ENCODE measurements at places on chromosomes 12 and 14.

GRCh38 chr12:130117233-130117632, 45.0 kb upstream of the FZD10 start:
- no peak for DNase-seq

DNA sequence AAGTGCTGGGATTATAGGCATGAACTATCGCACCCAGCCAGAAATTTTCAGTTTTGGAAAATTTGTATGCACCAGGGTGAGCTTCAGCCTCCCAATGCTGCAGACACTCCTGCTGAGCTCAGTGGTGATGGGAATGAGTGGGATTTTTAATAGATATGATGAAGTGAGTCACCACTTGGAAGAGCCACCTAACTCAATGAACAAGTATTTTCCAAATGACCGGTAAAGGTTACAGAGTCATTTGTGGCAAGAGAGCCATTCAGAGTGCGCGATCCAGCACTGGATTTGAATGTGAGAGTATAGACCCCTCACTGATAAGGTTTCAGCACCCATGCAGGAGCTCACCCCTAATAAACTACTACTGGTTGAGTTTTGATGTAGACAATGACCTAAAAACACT, 100.7 kb downstream of the PPP2R5C start:
- DNase-seq = no peak

GRCh38 chr12:100955139-100955538, 160.6 kb downstream of the ANO4 start:
- DNase-seq = no peak

DNA sequence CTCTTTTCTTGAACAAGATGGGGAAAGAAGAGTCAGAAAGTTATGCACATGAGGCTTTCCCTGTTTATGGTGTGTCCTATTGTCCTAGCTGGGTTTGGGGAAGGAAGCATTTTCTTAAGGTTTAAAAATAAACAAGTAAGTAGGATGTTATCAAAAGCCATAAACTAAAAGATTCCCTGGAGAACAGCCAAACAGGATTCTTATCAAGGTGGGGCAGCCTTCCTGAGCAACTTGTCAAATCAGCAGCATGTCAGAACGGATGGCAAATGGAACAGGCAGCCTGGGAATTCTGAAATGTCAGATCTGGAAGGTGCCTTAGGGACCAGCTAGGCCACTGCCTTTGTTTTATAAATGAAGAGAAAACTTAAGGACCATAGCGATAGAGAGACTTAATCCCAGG, 152.2 kb upstream of the RGS6 start:
- DNase-seq = no peak

GRCh38 chr12:94206886-94207285, 58.5 kb downstream of the PLXNC1 start:
- no peak for DNase-seq

DNA sequence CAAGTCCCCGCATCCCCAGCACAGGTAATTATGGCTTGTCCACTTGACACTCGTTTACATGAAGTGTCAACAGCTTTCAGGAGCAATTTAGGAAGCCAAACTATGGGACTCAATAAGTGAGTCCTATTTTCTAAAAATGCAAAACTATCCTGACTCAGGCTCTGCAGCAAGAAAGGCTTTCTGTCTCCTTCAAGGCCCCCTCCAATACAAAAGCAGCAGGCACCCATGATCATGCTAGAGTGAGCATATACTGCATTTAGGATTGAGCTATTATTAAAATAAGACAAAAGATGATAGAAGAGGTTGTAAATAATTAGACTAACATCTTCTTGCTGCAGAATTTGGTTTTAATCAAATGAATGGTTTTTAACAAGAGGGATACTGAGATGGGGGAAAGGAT, 3.2 kb downstream of the SIX6 start:
- DNase-seq = no peak

DNA sequence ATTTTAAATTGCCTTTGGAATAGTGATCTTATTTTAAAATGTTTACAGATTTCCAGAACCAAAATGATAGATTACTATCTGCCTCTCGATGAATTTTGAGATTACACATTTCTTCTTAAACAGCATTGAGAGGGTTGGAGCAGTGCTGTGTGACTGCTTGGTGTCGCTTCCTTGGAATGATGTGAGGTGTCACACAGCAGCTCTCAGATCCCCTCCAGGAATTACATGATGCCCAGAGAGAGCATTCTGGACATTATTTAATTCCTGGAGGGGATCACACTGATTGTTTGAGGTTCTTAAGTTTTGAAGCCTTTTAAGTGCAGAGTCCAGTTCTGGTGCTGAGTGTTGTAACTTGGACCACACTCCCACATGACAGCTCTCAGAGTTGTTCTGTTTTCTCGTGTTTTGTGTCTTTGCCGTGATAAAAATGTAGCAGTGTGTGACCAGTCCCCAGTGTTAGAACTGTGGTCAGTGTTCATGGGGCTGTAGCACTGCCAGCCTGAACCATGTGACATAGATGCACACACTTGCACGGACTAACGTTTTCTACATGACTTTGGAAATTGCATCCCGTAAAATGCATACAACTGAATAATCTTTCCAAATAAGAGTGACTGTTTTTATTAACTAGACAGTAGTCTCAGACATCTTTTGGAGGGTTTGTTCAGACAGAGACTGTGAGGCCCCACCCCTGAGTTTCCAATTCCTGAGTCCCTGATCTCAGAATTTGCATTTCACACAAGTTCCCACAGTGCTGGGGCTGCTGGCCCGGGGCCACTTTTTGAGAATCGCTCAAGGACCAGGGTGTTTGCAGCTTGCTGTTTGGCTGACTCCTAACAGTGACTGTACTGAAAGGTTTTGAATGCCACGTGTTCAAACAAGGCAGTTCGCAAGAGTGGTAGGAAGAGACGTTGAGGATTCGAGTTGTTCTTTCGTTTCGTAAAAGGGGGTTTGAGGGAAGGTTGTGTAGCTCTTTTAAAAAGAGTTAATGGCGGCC, 26.0 kb downstream of the XRCC3 start:
- no peak for DNase-seq

DNA sequence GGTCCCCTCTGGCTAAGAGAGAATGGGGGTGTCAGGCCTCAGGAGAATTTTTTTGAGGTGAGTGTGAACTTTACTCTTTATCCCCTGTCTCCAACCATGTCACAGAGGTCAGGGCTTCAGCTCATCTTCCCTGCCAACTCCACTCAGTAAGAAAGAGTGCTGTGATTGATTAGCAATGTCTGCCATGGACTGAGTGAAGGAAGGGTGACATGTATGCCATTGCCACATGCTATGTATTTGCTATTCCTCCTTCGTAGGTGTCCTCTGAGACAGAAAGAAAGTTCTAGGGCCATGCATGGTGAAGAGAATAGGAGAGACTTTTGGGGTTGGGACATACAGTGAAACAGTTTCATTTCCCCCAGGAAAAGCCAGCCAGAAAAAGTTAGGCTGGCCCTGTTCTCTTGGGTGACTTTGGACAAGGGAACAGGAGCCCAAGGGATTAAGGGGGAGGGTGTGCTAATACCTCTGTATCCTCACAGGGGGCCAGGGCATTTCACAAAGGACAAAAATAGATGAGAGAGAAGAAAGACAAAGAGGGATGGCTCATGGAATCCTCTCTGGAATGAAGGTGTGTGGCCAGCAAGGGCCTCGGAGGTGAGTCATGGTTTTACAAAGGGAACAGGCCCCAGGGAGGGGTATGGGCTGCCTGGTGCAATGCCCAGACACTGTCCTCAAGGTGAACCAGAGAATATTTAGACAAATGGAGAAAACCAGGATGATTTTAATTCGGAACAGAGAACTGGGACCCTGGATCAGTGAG, 13.9 kb upstream of the MYL2 start:
- DNase-seq = no peak

DNA sequence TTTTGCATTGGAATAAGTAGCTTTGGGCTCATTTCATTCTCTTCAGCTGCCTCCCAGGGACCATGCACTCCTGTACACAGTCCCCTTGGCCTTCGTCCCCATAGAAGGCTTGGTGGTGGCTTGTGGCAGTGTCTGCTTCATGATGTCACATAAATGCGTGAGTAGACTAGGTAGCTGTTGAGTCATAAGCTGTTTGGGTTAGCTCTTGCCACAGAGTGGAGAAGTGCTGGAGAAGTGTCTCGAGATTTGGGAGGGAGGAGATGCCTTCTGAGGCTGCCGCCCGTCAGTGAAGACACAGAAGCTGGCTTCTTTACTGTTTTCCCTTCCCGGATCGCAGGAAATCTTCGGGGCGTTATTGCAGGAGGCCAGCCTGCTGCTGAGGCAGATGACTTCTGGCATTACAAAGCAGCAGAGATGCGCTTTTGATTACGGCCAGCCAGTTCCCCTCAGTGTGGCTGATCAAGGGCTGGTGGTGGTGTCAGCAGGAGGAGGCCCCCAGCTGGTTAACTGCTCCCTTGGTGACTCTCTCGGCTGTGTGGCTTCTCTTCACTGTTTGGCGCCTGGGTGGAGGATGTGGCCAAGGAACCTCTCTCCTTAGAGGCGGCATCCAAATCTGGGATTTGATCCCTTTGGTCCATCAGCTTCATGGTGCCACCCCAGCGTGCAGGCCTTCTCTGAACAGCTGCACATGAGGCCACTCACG, 67.6 kb downstream of the AACS start:
- DNase-seq = no peak

DNA sequence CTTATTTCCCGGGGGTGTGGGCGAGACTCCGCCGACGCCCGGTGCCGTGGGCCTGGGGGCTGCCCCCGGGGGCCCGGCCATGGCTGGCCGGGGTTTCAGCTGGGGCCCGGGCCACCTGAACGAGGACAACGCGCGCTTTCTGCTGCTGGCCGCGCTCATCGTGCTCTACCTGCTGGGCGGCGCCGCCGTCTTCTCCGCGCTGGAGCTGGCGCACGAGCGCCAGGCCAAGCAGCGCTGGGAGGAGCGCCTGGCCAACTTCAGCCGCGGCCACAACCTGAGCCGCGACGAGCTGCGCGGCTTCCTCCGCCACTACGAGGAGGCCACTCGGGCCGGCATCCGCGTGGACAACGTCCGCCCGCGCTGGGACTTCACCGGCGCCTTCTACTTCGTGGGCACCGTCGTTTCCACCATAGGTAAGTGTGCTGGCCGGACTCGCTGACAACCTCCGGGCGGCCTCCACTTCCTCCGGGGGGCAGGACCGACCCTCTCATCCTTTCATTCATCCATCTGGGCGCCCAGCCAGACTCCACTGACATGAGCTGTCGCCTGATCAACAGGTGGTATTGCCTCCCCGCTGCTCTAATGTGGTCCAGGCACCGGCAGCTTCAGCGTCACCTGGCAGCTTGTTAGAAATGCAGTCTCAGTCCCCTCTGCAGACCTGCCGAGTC, 467 bp downstream of the KCNK13 start:
- no peak for DNase-seq

GRCh38 chr12:91923864-91924263, 221.8 kb downstream of the BTG1 start:
- no peak for DNase-seq

DNA sequence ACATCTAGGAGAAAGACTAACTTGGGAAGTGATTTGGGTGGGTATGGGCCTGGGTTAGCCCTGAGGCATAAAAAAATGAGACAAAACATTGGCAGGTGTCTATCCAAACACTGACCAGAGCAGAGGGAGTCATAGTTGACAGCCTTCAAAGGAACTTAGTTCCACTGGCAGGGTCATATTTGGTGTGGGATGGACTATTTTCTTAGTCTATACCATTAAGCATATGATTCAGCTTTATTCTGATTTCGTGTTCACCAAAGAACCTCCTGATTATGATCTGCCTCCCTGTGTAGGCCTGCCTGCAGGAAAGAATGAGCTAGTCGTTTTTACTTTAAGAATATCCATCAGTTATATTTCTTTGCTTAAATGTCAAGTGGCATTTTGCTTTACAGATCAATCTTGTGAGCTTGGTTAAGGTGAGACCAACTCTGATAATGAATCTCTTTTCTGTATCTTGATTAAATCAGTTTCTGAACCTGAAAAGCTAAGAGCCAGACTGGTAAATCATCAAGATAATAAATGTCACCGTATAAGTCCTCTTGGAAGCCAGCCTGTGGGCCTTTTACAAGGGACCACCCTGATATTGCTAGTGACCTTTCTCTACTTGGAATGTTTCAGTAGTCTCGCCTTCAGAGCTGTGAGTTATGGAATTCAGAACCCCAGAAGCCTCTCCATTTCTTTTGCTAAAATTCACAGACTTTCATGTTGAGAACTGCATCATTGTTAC, 182.9 kb downstream of the MON2 start:
- no peak for DNase-seq

GRCh38 chr14:100408350-100409002, 85.3 kb downstream of the SLC25A47 start:
- no peak for DNase-seq

- no peak for DNase-seq
These were observed 156.8 kb downstream of the PHETA1 start for GRCh38 chr12:111211910-111212757.

DNA sequence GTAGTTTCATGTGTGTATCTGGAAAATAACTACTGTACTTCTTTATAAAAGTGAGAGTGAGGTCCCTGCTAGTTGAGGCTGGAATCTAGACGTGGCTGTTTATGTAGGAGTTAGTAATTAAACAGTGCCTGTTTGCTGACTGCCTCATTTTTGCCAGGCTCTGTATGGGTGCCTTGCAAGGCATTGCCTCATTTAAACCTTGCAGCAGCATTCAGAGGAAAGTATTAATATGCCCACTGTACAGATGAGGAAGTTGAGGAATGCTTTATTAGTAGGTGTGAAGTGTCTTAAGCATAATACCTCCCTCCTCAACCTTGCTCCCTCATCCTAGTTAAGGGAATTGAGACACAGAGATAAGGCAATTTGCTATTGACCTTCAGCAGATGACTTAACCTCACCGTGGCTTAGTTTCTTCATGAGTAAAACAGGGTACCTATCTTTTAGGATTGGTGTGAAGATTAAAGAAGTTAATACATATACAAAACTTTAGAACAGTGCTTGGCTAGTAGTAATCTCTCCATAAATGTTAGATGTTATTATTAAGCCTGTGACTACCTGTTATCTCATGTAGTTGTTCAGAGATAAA, 28.7 kb downstream of the PPM1A start:
- DNase-seq = no peak

DNA sequence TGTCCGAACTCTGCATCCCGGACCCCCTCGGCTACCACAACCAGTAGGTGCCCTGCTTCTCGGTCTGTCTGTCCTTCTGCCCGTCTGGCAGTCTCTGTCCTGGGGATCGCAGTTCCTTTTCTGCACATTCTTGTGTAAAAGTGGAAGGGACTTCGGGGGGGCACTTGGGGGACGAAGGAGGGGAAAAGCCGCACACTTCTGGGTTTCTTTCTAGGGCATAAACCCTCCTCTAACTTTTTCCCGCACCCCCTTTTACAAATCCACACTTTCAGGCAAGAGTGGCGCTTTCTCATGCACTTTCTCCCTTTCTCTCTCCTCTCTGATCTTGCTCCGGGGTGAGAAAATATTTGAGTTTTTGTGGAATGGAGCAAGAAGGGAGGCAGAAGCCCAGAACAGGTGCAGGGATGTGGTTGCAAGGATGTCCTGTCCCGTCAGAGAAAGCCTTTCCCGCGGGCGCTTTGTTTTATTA, 506 bp downstream of the ESRRB start:
- no peak for DNase-seq

DNA sequence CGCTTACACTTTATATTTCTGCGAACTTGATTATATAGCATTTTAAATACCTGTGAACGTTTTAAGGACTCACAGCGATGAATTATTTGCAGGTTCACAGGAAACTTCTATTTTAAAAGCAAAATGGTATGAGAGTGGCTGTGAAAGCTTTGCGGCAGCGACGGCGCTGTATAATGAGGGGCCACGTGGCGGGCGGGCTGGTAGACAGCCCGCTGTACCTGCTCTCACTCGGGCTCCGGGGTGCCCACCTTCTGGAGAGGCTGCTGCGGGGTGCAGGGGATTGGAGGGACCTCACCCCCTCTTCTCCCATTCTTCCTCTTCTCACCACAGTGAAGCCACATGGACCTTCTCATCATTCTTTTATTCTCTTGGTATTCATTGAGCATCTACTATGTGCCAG, 164.2 kb upstream of the MYL2 start:
- no peak for DNase-seq
